M059J (cell line): ENCODE measurements at places on chromosomes 6 and 20.

GRCh38 chr20:17762243-17762872 lies 62.6 kb downstream of the BANF2 start:
- no peak for DNase-seq

- no peak for DNase-seq
These were observed 31.4 kb downstream of the TMEM181 start for GRCh38 chr6:158591134-158591809.

- DNase-seq = no peak
These were observed 2.7 kb downstream of the NEU1 start for GRCh38 chr6:31859923-31860322.

GRCh38 chr6:157670466-157671186 lies 152.4 kb upstream of the SNX9 start:
- DNase-seq = no peak

GRCh38 chr6:110589865-110590513 lies 113.6 kb upstream of the SLC22A16 start:
- DNase-seq = no peak

GRCh38 chr6:100336876-100337275 lies 127.8 kb downstream of the SIM1 start:
- DNase-seq = no peak

DNA sequence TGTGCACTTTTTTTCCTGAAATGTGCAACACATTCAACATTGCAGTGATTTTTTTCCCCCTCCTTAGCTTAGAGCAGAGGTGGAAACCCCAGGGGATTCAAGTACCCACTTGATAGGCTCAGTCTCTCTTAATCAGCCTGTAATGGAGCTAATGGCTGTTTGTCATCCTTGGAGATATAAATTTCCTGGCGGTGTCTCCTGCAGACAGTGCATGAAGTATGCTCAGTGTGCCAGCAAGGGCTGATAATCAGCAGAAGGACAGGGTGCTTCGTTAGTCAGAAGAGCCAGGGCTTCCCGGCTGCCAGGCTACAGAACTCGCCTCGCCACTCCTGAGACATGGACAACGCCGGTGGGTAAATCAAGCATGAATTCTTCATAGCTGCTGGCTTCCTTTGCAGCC lies 69.8 kb upstream of the PHACTR2 start:
- peak; percentile 47 for DNase-seq

DNA sequence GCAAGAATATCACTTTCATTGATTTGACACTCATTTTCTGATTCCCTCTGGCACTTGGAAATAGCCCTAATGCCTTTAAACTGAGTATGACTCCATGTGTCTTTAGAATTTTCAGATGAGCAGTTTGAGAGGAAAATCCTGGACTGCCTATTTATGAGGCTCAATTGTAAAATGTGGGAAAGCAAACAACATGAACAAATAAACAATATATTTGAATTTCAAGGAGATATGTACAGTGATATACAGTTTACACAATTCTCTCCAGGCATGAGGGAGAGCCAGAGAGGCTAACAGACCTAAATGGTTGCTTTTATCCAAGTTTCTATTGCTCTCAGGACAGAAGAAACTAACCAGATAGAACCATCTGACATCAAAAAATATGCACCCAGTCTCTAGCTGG lies 748.2 kb upstream of the NRSN1 start:
- DNase-seq = no peak

- DNase-seq = no peak
These were observed 19.6 kb downstream of the SERPINB6 start for GRCh38 chr6:2951728-2952127.

- no peak for DNase-seq
These were observed at the start of gene SPINT4 for GRCh38 chr20:45722047-45722446. Gene SPINT4, plus strand, starts transcription at chr20:45722347. Its CDS starts 21 bp downstream, at chr20:45722368.

GRCh38 chr6:152093711-152094110 lies 286.2 kb downstream of the ESR1 start:
- DNase-seq = no peak

- DNase-seq = peak; percentile 63
These were observed 291.8 kb downstream of the BMP7 start for GRCh38 chr20:56974499-56975250.

DNA sequence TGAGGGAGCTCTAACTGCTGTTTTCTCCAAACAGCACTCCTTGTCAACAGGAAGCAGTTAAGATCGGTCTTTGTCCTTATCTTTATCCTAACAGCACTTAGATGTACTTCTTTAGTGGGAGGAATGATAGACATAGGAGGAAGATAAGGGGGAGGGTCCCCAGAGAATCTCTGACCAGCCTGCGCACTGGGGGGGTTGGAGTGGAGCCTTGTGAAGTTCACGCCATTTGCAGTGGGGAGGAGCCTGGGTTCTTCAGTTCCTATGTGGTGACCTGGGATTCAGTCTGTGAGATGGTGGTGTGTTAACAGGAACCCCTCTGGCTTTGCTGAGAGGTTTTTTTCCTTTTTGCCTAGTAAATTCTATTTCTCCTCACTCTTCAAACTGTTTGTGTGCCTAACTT lies 18.1 kb upstream of the ASCC3 start:
- DNase-seq = no peak

DNA sequence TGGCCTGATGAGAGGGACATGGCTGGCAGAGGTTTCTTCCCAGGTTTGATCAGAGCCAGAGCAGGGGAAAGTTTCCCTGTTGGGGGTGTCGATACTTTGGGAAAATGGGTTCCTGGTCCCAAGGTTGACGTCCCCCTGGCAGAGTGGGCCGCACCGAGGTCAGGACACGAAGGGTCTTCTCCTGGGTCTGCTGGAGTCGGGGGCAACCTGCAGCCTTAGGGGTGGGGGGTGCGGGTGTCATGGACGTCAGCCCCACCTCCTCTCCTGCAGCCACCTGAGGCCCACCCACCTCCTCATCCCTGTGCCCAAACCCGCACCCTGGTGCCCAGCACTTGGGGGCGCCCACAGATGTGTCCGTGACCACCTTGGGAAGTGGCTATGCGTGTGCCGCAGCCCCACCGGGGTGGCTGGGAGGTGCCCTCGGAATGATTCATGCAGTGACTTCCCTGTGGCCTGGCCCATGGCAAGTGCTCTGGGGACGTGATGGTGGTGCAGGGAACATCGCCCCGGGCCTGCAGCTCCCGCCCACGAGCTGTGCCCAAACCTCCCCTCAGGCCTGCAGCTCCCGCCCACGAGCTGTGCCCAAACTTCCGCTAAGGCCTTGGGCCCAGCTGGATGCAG lies 64.9 kb downstream of the YTHDF1 start:
- DNase-seq = no peak
